ENCODE measurements at places on chromosomes 5 and 9.

- no peak for DNase-seq
These were observed 56.9 kb downstream of the PDE6A start for GRCh38 chr5:149887622-149888183.

GRCh38 chr5:103466495-103466894 lies 96.1 kb downstream of the NUDT12 start:
- DNase-seq: no peak

- DNase-seq: no peak
These were observed 130.5 kb upstream of the CPEB4 start for GRCh38 chr5:173757403-173758209.

- no peak for DNase-seq
These were observed 22.5 kb upstream of the COMMD10 start for GRCh38 chr5:116062352-116062751.

DNA sequence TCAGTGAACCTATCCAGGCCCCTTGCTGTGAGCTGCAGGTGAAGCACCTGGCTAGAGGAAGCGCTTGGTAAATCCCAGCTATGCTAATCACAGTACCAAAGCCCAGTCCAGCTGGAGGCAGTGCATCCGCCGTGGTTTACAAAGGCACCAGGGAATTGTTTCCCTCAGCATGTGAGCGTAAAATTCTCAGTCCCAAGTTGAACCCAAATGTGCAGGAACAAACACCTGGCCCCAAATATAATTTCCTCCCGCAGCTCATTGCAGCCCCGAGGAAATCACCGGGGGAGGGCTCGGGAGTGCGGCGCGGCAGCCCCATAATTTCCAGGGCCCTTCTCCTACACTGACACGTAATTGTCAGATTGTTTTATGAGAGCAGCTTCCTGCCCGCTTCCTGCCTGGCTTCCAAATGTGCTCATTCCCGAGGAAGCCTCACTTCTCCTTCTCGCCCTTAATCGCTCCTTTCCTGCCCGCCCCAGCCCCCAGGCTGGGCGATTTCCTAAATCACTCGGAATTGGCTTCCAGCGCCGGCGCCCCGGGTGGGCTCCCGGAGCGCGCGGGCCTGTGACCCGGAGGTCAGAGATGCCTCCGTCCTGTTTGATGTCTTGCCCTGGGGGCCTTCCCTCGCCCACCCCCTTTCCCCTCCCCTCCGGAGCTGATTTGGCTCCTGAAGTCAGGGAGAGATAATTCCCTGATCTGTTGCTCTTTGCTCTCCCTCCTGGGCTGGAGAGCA lies 134.4 kb downstream of the FGF1 start:
- DNase-seq: peak; percentile 91

DNA sequence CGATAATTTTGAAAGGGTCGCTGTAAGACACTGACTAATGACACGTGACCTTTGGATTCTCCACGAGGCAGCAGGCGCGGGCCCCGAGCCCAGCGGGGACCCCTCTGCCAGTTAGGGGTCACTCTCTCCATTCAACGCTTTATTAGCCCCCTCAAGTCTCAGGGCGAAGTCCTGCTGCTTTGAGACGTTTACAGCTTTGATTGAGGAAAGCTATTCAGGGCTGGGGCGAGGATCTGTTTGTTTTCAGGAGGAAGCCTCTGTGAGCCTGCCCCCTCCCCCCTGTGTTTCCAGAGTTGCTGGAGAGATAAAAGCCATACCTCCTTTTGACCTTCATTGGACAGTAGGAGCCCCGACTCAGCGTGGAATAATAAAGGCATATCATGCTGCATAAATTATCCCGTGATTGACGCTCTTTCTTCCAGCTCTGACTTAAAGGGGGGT lies 31.4 kb upstream of the MSX2 start:
- peak; percentile 84 for DNase-seq

DNA sequence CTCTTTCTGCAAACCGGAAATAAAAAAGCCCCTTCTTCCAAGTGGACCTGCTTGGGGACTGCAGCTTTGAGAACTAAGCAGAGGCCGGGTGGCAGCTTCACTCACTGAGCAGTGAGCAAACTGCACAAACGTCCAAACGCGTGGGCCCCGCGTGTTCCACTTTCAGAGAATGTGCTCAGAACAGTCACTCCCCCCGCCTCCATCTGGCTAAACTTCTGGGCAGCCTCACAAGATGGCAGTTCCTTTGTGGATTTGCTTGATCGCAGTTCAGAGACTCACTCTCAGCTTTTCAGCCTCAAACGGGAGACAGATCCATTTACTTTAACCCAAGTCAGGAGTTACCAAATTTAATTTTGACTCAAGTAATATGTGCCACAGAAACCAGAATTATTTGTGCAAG lies 216.6 kb downstream of the TLE1 start:
- DNase-seq: no peak

DNA sequence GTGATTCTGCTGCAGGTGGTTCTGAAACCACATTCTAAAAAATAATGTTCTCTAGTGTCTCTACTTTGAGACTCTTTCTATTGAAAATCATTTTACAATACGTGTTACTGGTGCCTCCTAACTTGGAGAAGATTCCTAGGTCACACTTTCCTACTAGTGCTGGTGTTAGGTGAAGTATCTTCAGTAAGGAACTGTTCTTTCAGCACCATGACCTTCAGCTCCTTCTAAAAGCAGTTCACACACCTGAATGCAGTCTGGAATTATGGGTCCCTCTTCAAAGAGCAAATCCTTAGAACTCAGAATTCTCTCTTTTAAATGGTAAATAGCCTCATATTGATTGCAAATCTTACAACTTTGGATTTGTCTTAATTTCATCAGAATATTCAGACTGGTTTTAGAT lies 10.6 kb upstream of the DPYSL3 start:
- peak; percentile 59 for DNase-seq

DNA sequence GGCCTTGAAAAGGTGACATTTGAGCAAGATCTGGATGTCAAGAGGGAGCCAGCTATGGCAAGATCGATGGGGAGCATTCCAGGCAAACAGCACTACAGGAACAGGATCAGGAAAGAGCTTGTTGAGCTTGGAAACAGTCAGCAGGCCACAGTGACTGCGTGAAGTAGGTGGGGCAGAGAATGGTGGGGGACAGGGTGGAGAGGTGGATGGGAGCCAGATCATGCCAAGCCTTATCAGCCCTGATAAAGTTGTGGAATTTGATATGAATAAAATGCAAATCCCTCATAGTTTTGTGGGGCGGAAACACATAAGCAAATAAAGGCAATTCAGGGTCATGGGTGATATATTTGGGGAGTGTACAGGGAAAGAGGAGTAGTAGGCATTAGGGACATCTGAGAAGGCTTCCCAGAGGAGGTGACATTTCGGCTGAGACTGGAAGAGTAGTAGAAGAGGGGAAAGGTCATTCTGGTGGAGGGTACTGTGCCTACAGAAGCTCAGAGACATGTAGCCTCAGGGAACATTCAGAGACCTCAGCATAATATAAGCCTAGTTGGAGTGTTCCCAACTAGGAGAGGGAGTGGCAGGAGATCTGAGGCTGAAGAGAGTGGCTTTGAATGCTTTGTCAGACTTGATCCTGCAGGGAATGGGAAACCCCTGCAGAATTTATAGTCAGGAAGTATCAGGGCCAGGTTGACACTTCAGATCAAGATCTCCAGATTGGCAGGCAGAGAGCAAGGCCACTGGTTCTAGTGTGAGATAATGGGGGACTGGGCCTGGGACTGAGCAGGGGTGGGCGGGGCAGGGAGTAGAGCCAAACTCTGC lies 9.7 kb upstream of the CYSTM1 start:
- peak; percentile 54 for DNase-seq

DNA sequence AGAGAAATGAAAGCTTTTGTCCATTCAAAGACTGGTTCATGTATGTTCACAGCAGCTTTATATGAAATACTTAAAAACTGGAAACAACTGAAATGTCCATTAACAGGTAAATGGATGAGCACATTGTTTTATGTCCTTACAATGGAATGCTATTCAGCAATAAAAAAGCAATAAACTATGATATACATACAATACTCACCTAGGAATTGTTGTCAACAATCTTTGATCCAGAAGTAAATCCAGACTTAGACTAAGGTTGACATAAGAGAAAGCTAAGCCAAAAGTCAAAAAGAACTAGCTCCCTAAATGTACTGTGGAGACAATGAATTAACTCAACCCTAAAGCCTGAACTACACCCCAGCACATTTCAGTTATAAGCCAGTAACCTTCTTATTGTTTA lies 54.9 kb downstream of the FBXL17 start:
- DNase-seq: no peak

DNA sequence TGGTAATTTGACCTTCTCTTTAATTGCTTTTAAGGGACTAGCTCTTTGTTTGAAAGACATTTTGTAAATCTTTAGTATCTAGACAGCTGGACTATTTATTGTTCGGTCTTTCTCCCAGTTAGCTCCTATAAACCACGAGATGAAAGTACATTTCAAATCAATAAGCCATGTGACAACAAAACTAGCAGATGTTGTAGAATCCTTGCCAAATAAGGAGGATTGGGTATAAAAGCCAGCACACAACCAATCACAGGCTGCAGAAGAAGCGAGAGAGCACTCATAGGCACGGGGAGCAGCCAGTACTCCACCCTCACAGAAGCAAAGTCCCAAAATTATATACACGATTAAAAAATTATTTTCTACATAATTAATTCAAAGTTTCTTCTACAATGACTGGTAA lies 8.1 kb upstream of the OMD start:
- no peak for DNase-seq

DNA sequence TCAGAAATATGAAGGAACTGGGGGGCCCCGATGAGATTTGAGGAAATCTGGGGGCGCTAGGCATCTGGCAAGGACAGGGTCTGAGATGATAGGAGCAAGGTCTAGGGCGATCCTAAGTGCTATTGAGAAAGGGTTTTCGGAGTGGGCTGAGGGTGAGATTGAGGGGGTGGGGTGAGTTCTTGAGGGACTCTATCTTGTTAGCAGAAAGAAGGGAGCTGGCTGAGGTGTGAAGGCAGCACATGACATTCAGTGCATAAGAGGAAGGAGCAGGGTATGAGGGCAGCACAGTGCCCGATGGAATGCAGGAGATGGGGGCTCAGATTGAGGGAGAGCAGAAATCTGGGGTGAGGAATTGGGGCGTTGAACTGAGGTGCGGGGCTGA lies 640 bp downstream of the TRIM32 start:
- peak; percentile 44 for DNase-seq

DNA sequence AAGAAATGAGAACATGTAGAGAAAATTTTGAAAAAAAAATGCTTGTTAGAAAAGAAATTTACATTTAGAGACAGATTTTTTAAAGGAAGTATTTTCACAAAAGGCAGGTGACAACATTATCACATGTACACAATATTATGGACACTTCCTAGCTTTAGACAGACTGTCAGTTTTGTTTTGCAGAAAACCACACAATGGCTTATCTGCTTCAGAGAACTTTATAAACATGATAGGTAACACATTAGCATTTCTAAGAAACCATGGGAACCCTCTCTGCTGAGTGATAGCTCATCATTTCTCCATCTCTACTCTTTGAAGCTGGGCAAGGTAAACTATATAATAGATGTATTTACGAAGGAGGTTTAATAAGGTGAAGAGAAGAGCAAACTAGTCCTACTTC lies 25.6 kb downstream of the POU5F2 start:
- DNase-seq: no peak

DNA sequence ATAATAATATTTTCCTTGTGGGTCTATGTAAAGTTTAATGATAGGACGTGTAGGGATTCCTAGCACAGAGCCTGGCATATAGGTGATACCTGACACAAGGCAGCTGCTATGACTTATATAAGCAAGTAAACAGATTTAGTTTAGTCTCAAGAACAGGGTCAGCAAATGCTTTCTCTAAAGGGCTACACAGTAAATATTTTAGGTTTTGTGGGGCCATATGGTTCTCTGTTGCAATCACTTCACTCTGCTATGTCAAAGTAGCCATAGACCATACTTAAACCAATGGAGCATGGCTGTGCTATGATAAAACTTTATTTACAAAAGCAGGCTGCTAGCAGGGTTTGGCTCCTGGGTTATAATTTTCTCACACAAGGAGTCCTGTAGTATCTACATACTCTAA lies 204.8 kb upstream of the KLF4 start:
- no peak for DNase-seq

- DNase-seq: no peak
These were observed 6.1 kb upstream of the C9orf152 start for GRCh38 chr9:110214090-110214489.

DNA sequence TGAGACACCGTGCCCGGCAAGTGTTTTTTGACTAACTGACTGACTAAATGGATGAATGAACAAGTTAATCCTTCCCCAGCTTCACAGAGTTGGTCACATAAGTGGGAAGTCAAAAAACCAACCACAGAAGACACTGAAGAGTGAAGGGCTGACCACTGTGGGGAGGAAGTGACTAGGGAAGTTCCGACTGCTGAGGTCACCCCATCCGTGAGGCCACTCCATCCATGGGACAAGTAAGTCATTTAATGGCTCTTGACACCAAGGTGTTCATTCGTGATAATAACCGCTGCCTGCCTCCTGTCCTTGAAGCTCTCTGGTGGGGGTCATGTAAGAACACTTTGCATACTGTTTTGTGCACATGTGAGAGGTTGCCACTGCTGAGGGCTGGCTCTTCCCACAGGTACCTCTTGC lies 22.2 kb upstream of the CXCL14 start:
- DNase-seq: no peak

DNA sequence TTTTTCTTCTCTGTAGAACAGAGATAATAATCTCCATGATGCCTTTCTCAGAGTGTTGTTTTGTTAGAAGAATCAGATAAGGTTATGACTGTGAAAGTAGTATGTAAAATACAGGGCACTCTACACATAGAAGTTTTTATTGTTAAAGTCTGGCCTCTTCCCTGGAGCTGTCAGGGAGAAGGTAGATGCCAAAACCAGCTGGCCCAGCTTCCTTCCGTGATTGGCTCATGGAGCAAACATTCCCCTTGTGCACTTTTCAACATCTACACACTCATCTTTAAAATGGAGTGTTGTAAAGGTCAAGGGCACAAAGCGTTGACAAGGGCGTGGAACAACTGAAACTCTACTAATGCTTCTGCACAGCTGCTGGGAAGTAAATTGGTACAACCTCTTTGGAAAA lies 7.4 kb upstream of the RNF183 start:
- DNase-seq: no peak

DNA sequence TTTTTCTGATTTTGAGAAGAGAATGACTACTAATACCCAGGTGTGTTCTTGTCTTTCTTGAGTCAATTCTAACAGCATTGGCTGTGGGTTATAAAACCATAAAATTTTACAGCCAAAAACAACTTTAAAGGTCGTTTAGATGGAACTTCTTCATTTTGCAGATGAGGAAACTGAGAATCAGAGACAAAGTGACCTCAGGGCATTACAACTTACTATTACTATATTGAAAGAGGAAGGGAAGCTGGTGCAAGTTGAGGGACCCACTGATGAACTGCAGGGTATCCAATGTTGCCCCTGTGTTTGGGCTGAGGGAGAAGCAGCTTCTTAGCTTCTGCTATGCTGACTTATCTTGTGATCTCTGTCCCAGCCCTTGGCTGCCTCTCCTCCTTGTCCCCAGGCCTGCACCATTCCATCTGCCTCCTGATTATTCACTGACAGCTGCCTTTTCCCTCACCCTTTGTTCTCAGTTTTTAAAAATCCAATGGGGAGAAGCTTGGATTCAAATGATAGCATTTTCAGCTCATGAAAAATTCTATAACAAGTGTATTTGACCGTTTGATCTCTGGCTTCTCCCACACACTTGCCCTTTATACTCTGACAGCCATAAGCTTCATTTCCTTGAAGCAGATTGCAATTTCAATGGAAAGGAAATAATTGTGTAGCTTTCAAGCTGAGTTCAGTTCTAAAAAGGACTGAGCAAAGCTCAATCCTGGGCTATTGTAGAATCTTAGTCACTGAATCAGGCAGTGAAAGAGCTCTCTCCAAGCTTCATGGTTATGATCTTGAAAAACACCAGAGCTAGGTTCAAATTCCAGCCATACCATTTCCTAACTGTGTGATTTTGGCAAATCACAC lies 68.5 kb downstream of the TMC1 start:
- no peak for DNase-seq
